ENCODE measurements at places on chromosomes 7 and 10. TPM values are rescaled to one million over a fixed set of nuclear protein-coding genes. Genes with fewer than 3 reads are reported as not detected.
A peak's percentile ranks its signal among the peaks of the same experiment; 100 is the strongest.

- DNase-seq, result no peak
These were observed 44.0 kb downstream of the CREB3L2 start for GRCh38 chr7:137957887-137958286.

DNA sequence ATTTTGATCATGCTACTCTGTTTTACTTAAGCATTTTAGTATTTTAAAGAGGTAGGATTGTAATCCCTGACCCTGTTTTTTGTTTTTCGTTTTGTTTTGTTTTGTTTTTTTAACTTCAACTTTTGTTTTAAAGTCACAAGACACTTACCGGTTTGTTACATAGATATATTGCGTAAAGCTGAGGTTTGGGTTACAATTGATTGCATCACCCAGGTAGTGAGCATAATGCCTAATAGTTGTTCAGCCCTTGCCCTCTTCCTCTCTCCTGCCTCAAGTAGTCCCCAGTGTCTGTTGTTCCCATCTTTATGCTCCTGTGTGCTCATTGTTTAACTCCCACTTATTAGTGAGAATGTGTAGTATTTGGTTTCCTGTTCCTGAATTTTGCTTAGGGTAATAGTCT is 93.1 kb upstream of the TEX47 start:
- DNase-seq, result no peak

DNA sequence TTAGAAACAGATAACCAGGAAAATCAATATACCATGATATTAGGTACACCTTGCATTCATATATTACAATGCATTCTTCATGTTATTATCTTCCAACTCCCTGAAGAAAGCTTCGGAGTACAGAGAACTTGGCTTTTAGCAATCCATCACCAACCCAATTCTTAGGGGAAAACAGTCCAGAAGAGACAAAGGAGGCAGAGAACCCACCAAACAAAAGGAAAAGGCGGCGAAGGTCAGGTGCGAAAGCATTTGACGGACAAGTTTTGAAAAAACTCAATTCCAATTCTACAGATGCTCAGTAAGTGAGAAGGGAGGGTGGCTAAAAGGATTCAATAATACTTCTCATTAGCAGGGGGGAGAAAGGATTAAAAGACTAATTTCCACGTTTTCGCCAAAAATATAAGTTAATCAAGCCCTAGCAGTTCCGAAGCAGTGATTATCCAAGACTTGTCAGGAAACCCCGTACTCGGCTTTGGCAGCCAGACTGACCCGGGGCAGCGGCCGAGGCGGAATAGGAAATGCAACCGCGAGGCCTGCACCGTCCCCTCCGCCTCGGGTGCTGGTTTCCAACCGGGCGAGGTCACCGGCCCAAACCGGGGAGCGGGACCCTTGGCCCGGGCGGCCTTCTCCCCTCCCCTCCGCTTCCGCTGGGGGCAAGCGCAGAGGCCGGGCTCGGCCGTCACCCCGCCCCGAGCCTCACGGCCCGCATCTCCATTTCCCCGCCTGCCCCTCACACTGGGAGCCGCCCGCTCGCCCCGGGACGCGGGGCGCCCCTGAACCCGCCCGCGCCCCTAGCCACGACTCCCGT is 747 bp downstream of the GDI2 start:
- DNase-seq, result peak; percentile 61

DNA sequence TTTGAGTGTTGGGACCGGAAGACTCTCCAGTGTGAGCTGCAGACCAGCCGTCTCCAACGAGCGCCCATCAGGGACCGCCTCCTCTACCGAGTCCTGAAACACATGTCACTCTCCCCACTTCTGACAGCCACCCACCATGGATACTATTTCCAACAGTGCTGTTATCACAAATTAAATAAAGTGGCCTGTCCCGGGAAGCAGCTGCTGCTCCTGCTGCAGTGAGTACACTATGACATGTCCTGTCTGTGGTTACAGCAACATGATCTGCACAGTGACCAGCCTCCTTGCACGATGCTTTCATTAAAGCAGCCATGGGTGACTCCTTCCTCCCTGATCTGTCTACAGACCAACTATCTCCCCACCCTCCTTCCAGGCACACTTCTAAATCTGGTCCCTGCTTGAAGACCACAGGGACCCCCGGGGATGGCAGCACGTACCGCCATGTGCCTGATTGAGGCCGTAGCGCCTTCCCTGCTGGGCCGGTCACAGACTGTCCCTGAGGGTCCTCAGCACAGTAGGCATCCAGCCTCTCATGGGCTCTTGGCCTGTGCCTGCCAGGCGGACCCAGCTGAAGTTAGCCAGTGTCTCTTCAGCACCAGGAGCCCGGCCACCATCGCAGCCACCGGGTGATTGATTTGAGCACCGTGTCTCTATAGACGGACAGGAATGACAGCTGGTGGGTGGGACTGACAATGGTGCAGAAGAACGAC is 58.8 kb downstream of the TCERG1L start:
- DNase-seq, result no peak

- DNase-seq, result no peak
These were observed 1.8 kb downstream of the TLX1 start for GRCh38 chr10:101132636-101133473.

- no peak for DNase-seq
These were observed 48.6 kb upstream of the ITPRID1 start for GRCh38 chr7:31465285-31465684.

DNA sequence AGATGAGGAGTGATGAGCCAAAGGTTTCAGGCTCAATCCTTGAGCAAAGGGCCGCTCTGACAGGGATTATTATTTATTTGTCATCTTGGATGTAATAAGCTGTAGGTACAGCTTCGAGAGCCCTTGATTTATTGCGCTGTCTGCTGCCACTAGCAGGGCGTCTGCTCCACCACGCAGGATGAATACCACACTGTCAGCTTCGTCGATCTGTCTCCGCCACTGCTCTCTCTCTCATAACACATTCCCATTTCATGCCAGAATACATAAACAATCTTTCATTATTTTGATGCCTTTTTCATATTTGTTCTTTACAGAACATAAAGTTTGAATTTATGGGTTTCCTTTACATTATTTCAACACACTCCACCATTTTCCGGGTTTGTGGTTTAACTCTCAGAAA is 276.6 kb downstream of the LRMDA start:
- peak; percentile 7 for DNase-seq

DNA sequence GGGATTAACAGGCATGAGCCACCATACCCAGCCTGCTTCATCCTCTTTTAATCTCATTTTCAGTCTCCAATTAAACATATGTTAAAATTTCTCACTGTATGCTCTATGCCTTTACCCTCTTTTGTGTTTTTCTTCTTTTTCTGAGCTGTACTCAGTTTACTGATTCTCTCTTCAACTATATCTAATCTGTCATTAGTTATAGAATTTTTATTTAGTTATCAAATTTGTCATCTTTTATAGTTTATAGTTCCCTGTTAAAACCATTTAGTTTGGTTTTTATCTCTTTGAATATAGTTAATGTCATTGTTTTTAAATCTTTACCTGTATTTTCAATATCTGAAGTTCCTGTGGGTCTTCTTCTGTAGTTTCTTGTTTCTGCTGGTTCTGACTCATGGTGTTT is 93.3 kb downstream of the KAT6B start:
- DNase-seq, result no peak

GRCh38 chr10:29353305-29353704 is 64.4 kb downstream of the LYZL1 start:
- DNase-seq, result peak; percentile 80

DNA sequence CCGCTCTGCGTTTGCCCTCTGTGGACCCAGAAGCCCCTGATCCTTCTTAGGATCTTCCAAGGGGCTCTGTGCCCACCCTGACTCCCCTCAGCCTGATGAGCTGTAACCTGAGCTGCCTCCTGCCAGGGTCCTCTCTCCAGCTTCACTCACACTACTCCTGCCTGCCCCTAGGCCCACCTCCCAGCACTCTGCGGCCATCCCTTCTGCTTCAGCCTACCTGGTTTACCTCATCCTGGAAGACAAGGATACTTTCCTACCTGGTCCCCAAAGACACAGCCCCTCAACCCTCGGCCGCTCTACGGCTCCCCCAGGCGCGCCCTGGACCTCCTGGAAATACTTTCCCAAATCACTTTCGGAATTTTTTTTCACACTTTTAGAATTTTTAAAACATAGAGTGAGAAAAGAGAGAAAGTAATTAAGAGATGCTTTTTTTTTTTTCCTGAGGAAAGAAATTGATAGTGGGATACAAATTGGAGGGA is 6.4 kb upstream of the ZNF862 start:
- DNase-seq, result no peak

GRCh38 chr10:19803676-19804075 is 12.6 kb upstream of the PLXDC2 start:
- no peak for DNase-seq

DNA sequence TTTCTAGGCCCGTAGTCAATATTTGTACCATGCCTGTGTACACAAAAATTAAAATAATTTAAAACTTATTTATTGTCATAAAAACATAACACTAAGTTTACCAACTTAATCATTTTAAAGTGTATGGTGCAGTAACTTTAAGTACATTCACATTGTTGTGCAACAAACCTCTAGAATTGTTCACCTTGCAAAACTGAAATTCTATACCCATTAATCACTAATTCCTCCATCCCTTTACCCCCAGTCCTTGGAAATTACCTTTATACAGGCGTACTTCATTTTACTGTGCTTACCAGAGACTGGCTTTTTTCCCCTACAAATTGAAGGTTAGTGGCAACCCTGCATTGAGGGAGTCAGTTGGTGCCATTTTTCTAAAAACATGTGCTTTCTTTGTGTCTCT is 6.3 kb upstream of the DYNC1I1 start:
- no peak for DNase-seq

- DNase-seq, result no peak
These were observed 34.3 kb downstream of the SRPK2 start for GRCh38 chr7:105354383-105354782.

DNA sequence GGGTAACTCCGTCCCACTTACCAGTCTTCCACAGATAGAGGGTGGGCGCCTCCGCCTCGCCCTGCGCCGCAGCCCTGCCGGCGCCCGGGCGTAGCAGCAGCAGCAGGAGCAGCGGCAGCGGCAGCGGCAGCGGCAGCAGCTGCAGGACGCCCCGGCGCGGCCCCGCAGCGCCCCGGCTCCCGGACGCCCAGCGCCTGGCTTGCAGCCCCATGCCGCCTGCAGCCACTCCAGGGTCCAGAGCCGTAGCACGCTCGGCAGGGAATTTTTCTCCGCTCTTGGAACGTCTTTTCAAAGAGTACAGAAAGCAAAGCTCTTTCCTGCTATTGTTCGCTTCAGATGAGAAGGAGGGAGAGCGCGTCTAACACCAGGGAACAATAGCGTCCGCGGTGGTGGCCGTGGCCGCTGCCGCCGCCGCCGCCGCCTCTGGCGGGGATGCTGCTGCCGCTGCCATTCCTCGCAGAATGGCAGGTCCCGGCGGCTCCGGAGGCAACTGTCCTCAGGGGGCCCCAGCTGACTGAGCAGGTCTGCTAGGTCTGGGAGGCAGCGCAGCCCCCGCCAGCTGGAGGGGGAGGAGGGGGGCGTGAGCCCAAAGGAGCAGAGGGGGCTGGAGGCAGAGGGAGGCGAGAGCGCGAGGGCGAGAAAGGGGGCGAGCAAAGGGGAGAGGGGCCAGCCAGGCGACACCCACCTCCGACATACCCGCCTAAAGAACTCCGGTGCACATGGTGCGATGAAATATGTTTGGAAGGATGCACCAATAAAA is at the start of gene THSD7A:
THSD7A (minus strand) TSS at position 463 of the 760 bp plus-strand sequence; CDS start at position 211, 252 bp downstream.
- DNase-seq, result peak; percentile 65

DNA sequence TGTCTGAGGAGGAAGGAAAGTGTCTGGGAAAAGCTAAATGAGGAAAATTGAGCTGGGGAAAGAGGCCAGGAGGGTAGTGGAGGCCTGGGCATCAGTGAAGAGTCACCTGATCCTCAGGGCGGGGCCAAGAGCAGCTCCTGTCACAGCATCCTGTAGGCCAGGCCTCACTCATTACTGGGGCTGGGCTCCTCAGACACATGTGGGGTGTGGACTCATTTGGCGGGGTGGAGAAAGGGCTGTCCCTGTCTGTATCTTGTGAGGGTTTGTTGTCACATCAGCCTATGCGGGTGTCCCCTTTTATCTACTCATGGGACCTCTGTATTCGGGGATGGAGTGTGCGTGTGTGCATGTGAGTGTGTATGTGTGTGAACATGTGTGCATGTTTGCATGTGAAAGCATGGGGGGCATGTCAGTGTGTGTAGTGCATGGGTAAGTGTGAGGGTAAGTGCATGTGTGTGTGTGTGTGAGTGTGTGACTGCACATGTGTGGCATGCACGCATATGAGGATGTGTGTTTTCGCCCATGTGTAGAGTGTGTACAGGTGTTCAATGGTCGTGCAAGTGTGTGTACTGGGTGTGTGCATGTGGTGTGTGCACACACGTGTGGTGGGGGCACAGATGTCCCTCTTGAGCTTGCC is 67.8 kb downstream of the RAMP3 start:
- no peak for DNase-seq

DNA sequence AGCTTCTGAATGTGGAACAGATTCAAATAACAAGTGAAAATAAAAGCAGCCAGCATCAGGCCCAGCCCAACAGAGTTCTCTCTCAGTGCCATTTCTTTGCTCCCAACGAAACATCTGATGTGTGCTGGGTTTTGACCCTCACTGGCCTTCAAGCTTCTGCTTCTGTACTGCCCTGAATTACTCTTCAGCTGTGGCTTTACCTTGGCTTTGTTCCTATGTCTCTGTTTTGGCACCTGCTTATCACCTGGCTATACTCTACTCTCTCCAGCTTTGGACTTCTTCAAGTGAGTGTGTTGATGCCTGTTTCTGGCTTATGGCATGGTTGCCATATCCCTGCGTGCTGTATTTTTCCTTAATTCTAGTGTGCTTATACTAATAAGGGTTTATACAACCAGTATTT is 768.3 kb downstream of the SORCS1 start:
- no peak for DNase-seq

DNA sequence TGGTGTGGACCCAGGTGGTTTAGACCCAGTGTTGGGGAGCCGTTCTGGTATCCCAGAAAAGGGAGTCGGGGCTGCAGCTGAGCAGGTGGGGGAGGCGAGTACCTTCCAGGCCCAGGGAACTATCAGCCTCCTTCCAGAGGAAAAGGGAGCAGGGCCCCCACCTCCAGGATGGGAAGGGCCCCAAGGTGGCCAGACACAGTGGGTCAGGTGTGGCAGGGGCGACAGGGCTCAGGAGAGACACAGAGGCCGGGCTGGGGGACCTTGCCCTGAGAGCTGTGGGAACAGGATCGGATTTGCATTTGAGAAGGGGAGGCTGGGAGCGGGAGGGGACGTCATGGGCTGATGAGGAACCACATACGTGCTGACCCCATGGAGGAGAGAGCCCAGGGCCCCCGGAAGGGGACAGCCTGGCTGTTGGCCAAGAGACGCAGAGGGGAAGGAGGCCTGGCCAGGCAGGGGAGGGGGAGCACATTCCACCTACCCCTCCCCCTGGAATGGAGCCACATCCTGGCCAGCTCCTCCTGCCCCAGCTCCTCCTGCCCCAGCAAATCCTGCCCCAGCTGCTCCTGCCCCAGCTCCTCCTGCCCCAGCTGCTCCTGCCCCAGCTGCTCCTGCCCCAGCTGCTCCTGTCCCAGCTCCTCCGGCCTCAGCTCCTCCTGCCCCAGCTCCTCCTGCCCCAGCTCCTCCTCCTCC is 9.7 kb upstream of the TTYH3 start:
- peak; percentile 93 for DNase-seq

Gene GNAT3
- not detected for total RNA-seq
